CD4-positive, alpha-beta T cell treated with Interleukin-15 for 4 hours (primary cell): ENCODE measurements at places on chromosomes 3 and 15.
A peak's percentile ranks its signal among the peaks of the same experiment; 100 is the strongest.

- DNase-seq: no peak
Measured at GRCh38 chr15:42088801-42089640, 5.3 kb downstream of the PLA2G4D start.

- DNase-seq: no peak
Measured at GRCh38 chr3:156236556-156237260, 116.3 kb downstream of the KCNAB1 start.

GRCh38 chr3:155701882-155702465, 42.9 kb downstream of the PLCH1 start:
- DNase-seq: peak; percentile 43

GRCh38 chr3:4512895-4513616, 19.9 kb downstream of the ITPR1 start:
- no peak for DNase-seq

DNA sequence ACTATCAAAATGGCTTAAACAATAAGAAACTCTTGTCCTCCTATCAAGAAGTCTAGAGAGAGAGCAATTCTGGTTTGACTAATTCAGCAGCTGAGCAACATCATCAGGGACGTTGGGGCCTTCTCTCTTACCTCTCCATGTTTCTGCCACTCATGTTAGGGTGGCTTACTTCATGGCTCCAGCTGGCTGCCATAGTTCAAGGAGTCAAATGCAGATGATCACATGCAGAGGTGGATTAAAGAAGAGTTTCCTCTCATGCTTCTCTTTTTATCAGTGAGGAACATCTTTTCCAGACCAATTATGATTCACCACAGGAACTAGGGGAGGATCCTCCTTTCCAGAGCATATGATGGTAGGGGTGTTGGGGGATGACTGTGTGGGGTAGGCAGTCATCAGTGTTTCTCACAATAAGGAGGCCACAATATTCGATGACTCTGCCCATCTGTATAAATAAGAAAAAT, 45.5 kb downstream of the NEK11 start:
- DNase-seq: no peak

- no peak for DNase-seq
Measured at GRCh38 chr15:70954733-70955132, 62.1 kb downstream of the LRRC49 start.

DNA sequence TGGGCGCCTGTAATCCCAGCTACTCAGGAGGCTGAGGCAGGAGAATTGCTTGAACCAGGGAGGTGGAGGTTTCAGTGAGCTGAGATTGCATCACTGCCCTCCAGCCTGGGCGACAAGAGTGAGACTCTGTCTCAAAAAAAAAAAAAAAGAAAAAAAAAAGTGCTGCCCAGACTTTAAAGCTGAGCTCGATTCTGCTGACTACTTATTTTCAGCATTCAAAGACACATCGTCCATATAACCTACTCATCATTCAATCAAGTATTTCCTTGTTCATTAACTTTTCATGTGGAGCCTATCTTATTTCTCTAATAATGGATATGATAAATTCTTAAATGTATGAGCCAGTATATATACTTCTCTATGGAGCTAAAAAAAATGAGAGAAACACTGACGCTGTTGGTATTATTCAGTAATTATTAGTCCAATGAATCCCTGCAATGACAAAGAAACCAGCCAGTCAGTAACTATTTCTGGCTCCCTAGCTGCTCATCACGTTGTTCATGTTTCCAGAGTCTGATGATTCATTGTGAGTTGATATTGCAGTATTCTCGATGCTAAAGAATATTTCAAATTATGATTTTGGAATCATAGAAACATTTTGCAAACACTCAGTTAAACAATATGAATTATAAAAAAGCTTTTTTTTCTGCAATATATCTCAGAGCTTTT, 111.9 kb downstream of the RAP2B start:
- DNase-seq: no peak

DNA sequence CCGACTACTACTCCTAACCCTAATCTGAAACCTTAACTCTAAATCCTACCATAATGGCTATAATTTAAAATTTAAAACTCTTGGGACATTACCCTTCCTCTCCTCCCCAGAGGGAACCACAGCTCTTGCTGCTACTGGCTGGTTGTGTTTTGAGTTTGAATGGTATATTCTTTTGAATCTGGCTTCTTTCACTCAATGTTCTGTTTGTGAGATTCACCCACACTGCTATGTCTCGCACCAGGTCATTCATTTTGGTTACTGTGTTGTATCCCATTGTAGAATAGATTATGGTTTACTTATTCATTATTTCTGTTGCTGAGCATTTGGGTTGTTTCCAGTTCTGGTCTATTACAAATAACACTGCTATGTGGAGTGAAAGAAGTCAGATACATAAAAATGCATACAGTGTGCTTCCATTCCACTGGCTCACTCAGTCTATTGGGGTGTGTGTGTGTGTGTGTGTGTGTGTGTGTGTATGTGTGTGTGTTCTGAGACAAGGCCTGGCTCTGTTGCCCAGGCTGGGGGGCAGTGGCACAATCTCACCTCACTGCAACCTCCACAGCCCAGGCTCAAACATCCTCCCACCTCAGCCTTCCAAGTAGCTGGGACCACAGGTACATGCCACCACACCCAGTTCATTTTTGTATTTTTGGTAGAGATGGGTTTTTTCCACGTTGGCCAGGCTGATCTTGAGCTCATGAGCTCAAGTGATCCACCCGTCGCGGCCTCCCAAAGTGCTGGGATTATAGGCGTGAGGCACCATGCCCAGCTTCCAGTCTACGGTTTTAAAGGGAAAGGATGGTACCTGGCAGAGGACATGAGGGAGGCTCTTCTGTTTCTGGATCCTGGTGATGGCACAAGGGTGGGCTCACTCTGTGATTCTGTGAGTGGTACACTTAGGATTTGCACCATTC, 19.2 kb upstream of the SYNM start:
- DNase-seq: no peak

GRCh38 chr3:150323770-150324169, 84.3 kb upstream of the TSC22D2 start:
- DNase-seq: no peak

DNA sequence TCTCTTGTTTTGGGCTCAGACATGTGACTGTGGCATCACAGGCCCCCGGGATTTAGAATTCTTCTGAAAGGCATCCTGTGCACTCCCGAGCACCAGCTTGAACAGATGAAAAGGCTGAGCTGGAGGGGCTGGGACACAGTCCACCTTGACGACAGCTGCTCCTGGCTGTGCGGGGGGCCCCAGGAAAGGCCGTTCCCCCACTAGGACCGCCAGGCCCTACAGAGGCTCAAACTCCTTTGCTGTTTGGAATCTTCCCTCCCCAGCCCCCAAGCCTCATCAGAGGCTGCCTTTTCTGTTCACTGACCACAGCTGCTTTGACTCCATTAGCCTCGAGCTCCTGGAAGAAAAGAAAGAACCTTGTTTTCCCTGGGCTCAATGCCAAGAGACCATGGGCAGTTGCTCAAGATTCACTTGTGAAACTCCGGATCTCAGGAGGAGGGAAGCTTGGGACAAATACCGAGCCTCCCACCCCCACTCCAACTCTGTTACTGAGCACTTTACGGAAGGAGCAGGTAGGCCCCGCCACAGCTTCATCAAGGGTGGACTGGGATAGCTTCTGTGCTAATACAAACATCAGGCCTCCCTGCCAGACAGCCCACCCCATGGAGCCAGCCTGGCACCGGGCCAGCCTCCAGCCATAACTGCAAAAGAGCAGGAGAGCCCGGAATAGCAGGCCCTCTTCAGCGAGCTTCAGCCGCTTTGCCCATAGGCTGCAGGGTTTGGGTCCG, 15.7 kb downstream of the CIDEC start:
- no peak for DNase-seq
